H4 (cell line): ENCODE measurements at places on chromosomes 1 and 21. TPM values are rescaled to one million over a fixed set of nuclear protein-coding genes. Genes with fewer than 3 reads are reported as not detected.
A peak's percentile ranks its signal among the peaks of the same experiment; 100 is the strongest.

The NFASC gene
- total RNA-seq, result 3.1 and 3.2 TPM in 2 replicates

The TNFSF18 gene
- 0.29 and 0.79 TPM in 2 replicates for total RNA-seq

The NOS1AP gene
- total RNA-seq, result 0.17 TPM in 1 of 2 replicates, not detected in the other

The C1orf174 gene
- total RNA-seq, result 46.3 and 49.3 TPM in 2 replicates

The OR10J1 gene
- not detected in 2 replicates for total RNA-seq

The TFF2 gene
- not detected in 2 replicates for total RNA-seq

DNA sequence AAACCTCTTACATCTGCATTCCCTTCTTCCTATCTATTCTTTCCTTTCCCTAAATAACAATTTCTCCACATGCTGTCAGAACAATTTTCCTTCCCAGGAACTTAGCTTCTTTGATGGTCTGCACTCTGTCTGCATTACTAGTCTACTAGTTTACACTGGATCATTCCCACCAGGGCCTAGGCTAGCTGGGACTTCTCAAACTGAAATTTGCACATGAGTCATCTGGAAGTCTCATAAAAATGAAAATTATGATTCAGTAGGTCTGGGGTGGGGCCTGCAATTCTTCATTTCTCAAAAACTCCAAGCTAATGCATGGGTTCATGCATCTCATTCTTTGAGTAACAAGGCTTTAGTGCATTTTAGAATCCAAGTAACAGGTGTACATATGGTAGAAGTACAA is 74.2 kb downstream of the GABPA start:
- DNase-seq, result no peak

DNA sequence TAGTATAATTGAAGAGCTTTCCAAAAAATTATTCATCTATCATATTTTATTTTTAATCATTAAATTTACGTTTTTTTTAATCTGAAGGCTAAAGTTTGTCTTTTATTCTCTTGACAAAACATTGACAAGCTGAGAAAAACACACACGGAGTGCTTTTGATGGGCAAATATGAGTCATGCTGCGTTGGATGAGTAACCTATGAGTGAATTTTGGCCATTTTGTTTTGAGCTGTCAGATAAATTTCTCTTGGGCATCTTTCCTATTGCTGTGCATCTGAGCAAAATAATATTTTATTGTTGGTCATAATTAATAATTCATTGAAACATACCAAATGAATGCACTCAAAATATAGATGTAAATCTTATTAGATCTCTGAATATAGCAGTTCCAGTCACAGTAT is 1144.1 kb upstream of the ADGRL2 start:
- no peak for DNase-seq

GRCh38 chr1:157776971-157777391 is at the start of gene FCRL2:
TSS of gene FCRL2 (minus strand) at chr1:157777132. CDS start at chr1:157777073, 59 bp downstream.
- no peak for DNase-seq

- DNase-seq, result no peak
Observed at GRCh38 chr21:23809573-23809972, 1797.7 kb downstream of the MRPL39 start.

GRCh38 chr1:19557609-19558051 is 72.3 kb upstream of the CAPZB start:
- no peak for DNase-seq

- DNase-seq, result no peak
Observed at GRCh38 chr1:11400155-11400554, 78.8 kb upstream of the DISP3 start.

DNA sequence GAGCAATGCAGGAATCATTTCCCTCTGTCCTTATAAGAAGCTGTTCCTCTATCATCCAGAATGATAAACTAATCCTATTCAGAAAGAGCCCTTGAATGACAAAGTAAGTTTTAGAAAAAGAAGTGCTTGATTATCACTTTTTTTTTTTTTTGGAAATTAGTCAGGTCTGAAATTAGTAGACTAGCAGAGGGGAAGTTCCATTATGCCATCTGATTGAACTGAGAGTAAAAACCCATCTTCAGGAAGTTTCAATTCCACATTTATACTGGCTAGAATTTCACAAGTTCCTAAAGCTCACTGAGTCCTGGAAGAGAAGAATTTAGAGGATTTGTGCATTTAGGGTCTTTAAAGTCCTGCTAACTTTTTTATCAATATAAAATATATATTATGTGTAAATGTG is 128.8 kb upstream of the COA6 start:
- no peak for DNase-seq

DNA sequence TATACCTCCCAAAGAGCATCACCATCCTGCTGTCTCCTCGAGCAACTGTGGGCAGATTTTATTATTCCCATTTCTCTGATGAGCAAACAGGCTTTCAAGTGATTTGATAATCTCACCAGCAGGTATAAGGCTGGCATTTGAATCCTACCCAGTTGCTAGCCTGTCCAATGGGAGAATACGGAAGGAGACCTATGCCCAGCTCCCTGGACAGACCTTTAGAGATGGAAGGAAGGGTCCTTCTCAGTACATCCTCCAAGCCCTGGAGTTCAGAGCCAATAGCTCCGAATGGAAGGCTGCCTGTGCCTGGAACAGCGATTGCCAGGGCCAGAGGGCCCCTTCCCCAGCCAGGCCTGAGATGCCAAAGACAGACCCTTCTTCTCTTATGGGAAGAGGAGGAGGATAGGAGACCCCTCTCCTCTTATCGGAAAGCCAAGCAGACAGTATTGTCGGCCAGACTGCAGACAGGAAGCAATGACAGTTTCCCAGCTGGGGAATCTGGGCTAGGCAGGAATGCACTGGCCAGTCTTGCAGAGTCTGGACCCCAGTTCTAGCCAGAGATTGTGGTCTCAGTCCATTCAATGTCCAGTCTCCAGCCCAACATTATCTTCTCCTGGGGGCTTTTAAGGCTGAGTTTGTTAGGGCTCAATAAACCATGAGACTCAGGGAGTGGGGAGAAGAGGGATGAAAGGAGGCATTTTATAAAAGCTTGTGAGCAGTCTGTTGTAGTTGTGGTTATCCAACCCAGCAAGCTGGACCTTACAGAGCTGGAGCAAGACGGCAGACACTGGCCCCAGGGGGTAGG is 2.0 kb downstream of the IFFO2 start:
- DNase-seq, result no peak

DNA sequence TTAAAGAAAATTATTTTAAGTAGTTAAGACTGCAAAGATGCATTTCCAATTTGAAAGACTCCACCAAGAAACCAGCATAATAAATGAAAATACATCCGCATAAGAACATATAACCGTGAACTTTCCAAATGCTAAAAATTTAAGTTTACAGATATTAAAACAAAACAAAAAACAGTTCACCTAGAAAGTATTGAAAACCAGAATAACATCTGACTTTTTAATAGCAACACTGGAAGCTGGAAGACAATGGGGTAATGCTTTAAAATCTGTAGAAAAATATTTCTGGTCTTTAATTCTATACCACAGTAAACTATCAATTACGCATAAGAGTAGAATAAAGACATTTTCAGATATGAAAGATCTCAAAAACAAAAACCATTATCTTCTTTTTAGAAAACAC is 79.3 kb upstream of the COL24A1 start:
- no peak for DNase-seq

DNA sequence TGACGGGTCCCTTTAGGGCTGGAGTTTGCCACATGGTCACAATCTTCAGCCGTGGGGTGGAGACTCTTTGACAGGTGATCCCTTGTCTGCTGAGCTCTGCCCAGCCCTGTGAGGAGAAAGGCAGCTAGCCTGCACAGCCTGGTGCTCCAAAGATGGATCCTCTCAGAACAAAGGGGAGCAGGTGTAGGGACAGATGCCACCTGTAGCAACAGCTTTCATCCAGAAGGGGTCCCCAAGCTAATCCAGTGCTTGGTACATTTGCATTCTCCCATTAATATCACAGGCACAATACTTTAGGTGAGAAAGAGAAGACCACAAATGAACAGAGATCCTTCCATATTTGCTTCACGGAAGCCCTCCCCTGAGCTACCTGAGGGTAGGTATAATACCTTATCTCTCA is 93.2 kb downstream of the CCDC185 start:
- DNase-seq, result no peak

GRCh38 chr1:64664299-64664698 is 80.6 kb upstream of the RAVER2 start:
- no peak for DNase-seq

GRCh38 chr1:30319765-30320580 is 403.4 kb downstream of the MATN1 start:
- no peak for DNase-seq

DNA sequence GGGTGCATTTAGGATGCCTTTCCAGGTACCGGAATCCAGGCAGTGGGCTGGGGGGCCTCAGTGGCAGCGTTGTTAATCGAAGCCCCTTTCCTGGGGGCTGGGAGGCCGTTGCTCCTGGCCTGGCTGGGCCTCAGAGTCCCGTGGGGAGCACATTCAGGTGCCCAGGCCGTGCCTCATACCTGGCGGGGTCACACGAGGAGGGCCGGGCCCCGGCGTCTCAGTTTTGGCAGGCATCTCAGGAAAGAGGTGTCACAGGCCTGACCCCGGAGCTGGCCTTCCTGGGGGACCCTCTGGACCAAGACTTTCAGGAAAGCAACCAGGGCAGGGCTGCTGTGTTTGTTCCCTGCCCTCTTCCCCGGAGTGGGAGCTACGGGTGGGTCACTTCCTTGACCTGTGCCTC is 4.1 kb downstream of the NBL1 start:
- no peak for DNase-seq

GRCh38 chr1:66546047-66546810 is 12.3 kb downstream of the SGIP1 start:
- no peak for DNase-seq

DNA sequence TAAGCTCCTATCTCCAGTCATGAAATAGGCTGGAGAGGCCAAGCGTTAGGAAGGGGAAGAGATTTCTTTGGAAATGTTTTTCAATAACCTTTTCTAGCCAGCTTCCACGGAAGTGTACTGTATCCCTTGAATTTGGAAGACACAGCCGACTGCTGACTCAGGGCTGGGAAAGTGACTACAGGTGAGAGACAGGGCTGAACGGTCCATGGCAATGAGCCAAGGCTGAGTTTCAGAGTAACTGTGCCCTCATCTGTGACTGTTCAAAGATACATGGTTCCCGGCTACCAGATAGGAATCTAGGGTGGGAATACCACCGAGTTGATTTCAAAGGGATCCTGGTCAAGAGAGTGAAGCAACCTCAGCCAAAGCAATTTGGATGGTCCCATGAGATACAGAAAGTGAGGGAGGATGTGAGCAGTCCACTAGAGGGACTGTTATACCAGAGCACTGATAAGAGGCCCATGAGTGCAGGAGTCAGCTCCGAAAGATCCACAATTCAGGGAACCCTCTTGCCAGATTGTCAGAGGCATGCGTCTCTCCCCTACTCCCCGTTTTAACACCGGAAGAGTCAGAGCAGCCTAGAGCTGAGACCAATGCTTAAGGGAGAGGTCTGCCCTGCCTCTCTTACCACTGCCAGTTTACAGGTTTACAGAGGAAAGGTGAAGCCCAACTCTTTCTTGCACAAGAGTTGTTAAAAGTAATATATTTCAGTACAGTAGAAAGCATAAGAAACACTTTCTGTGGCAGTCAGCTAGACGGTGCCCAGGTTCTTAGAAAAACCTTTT is 3.2 kb upstream of the KRTAP19-8 start:
- DNase-seq, result no peak

DNA sequence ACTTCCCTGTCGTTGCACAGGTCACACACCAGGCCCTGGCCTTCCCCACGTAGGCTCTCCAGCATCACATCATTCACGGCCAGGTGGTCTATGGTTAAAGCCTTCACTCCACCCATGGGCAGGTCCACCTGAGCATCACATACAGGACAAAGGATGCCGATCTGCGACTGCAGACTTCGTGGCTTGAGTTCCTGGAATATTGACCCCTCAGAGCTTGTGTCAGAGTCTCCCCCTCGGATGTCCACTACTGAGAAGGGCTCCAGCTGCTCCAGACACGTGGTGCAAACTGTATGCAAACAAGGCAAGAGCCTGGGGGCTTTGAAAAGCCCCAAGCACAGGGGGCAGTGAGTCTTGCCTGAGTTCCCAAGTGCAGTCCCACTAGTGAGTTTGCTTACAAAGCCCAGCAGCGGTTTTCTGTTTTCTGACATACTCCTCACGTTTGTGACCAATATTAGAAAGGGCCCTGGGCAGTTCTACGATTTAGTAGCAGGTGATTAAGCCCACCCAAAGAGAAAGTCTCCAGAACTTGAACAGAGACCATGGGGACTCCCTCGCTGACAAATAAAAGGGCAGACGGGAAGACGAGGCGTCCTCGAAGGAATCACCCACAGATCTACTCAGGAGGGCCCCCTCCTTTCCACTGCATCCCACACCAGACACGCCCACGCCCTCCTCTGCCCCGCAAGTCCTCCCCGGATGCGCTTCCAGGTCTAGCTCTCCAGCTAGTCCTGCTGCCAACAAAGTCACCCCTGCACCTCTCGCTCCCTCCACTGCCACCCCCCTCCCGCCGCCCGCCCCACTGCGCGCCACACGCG is 568 bp downstream of the TRIM45 start:
- peak; percentile 23 for DNase-seq
